ENCODE measurements at places on chromosomes 4 and X. TPM values are rescaled to one million over a fixed set of nuclear protein-coding genes. Genes with fewer than 3 reads are reported as not detected.

DNA sequence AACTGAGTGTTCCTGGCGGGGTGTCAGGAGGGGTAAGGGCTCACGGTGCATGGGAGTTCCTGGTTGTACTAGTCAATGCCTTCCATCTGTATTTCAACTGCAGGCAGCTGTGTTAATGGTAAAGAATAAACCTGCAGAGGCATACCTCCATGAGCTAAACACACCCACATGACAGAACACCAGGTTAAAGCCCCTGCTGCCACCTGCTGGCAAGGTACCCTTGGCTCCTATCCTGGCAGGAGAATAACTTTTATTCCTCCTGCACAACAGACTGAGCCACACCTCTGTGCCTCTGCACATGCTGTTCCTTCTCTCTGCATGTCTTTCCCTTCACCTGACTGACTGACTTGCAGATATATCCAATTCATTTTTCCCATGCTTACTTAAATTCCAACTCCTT is 11.1 kb downstream of the ITIH6 start:
- H3K27ac ChIP-seq, result no peak overlapping the region
- H3K27me3 ChIP-seq, result no peaks in the 10 kb centered on the region
- H3K36me3 ChIP-seq, result no peaks in the 10 kb centered on the region
- DNase-seq, result peak; percentile 53
- no peaks in the 10 kb centered on the region for H3K4me1 ChIP-seq
- H3K4me3 ChIP-seq, result no peak overlapping the region

The HSFX3 gene
- not detected for total RNA-seq

GRCh38 chr4:130028552-130028951 is 932.6 kb downstream of the C4orf33 start:
- H3K4me3 ChIP-seq, result no peak overlapping the region
- H3K4me1 ChIP-seq, result no peaks in the 10 kb centered on the region
- no peak for DNase-seq

The HMGB3 gene
- total RNA-seq, result 25.4 TPM

GRCh38 chr4:185238215-185238681 is 28.9 kb downstream of the SNX25 start:
- peaks cover 18% of the 10 kb centered on the region for H3K4me1 ChIP-seq
- peak overlapping the region; percentile 43 for H3K27ac ChIP-seq
- no peak overlapping the region for H3K4me3 ChIP-seq
- DNase-seq, result peak; percentile 31

- no peak overlapping the region for H3K4me3 ChIP-seq
- H3K4me1 ChIP-seq, result no peaks in the 10 kb centered on the region
- DNase-seq, result no peak
- no peak overlapping the region for H3K27ac ChIP-seq
- H3K27me3 ChIP-seq, result peaks cover 14% of the 10 kb centered on the region
Measured at GRCh38 chr4:153824501-153824900, 35.6 kb upstream of the SFRP2 start.

The CHST7 gene
- total RNA-seq, result 2.5 TPM
